Right lung (tissue), 10 donors: ENCODE measurements at places on chromosomes 5 and 9. TPM values are rescaled to one million over a fixed set of nuclear protein-coding genes. Genes with fewer than 3 reads are reported as not detected.

GRCh38 chr9:92704528-92704927, 34.6 kb upstream of the IPPK start:
- no peak for DNase-seq

GRCh38 chr5:93343570-93343969, 237.4 kb downstream of the NR2F1-AS1 start:
- no peak for DNase-seq

- DNase-seq: no peak
Observed at GRCh38 chr5:27845248-27845647, 806.9 kb upstream of the CDH9 start.

BHMT2 gene
- polyA plus RNA-seq: 2.0 TPM

DNA sequence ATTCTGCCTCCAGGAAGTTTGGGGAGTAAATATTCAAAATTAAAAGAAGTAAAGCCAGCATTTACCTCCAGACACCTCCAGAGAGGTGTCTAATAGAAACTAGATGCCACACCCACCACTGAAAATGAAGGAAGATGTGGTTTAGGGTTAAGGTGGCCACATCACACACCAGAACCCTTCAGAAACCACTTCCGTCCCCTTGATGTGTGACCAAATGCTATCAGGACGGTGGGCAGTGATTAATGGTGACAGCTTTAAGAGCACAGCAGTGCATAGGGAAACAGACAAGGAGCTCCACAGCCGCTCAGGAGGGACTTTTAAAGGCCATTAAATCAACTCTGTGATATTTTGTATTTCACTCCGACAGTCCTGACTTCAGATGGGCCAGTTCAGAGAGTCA, 295.2 kb downstream of the BRINP1 start:
- DNase-seq: no peak

DNA sequence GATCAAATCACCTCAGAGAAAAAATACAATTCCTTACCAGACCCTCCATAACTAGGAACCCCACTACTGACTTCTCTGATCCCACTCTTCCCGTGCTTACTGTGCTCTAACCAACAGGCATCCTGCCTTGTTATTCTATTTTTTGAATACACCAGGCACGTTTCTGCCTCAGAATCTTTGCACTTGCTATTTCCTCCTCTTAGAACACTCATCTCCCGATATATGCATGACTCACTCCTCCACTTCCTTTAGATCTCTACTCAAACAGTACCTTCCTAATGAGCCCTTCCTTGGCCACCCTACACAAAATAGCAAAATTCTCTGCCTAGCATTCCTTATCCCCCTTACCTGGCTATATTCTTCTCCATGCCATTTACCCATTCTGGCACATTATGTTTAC, 43.9 kb downstream of the MAPKAP1 start:
- DNase-seq: no peak

CARTPT gene
- polyA plus RNA-seq: not detected

GRCh38 chr5:72013766-72014624, 93.3 kb upstream of the MAP1B start:
- peak; percentile 60 for DNase-seq

SLC6A19 gene
- polyA plus RNA-seq: not detected

- peak; percentile 34 for DNase-seq
Observed at GRCh38 chr9:84331119-84331809, 9.3 kb downstream of the SLC28A3 start.

GRCh38 chr9:3760031-3760430, 234.2 kb upstream of the RFX3 start:
- DNase-seq: no peak

- DNase-seq: no peak
Observed at GRCh38 chr9:86242071-86242470, 17.4 kb downstream of the C9orf153 start.

- no peak for DNase-seq
Observed at GRCh38 chr9:114028646-114029045, 49.5 kb downstream of the AMBP start.

MROH2B gene
- polyA plus RNA-seq: 2.7 TPM

DNA sequence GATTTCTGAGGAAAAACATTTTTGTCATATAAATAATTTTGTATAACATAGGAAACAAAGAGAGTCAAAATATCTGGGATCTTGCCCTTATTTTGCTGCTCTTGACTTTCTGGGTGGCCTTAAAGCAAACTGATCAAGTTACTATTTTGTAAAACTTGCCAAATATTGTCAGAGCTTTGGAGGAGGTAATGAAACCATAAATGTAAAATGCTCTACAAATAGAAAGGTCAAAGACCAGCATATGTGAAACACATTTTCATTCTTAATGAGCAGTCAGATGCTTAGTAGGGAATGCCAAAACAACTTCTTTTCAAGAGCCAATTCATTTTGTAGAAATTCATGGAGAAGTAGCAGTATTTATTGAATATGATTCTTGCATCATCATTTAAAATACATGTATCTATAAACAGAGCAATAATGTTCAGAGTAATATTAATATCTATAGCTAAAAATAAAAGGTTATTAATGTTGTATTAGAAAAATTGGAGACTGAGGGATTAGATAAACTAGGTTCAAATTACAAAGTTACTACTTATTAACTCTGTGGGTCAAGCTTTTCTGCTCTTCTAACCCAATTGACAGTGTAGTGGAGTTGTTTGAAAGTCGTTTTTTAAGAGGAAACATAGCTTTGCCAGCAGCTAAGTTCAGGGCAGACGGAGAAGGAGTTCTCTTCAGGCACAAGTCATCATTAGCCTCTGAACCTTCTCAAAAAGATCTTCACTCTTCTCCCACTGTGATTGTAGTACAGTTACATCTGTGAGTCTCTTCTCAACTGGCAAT, 2053.1 kb downstream of the EFNA5 start:
- peak; percentile 72 for DNase-seq

DNA sequence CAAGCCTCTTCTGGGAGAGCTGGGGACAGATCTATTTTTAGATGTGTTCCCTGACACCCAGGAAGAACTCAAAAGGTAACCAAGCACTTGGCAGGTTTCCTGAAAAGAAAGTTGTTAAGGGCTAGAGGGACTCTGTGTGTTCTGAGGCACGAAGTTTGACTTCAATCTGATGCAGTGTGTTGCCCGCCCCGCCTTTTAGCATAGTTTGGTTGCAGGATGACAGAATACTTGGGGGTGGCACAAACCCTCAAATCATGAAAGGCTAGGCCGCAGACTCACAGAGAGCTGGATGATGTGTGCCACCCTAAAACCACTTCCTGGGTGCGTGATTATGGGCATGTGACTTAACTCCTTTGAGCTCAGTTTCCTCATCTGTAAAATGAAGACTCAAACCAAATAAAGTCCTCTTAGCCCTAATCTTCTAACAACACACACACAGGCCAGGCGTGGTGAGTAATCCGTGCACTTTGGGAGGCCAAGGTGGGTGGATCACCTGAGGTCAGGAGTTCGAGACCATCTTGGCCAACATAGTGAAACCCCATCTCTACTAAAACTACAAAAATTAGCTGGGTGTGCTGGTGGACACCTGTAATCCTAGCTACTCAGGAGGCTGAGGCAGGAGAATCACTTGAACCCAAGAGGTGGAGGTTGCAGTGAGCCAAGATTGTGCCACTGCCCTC, 12.8 kb upstream of the NDFIP1 start:
- DNase-seq: peak; percentile 30

DNA sequence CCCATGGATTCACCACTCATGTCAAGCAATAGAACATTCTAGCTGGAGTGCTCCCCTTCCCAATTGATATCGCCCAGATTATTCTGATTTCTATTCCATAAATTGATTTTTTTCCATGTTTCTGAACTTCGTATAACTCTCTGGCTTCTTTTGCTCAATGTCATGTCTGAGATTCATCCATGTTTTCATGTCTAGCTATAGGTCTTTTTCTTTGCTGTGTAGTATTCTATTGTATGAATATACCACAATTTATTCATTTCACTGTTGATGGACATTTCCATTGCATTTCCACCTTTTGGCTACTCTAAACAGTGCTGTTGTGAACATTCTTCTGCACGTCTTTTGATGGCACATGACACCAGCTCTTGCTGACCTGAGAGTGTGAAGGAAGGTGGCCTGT, 19.6 kb downstream of the PTPA start:
- no peak for DNase-seq

KLF9 gene
- polyA plus RNA-seq: 4.0 TPM

DNA sequence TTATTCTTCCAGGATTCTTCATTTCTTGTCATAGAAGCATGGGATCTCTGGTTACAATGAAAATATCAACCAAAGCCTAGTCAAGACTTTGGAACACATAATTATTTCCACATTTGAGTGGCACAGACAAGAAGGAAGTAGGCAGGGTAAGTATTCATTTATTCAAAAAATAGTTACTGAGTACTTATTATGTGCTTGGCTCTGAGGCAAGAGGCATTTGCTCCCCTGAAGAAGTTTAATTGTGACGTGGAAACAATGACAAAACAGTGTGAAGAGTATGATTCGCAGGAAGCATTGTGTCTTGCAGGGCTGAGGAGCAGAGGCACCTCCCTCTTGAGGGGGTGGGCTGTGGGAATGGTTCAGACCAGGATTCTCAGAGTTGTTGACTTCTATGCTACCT, 45.0 kb upstream of the TNFSF15 start:
- no peak for DNase-seq

GRCh38 chr5:145855763-145856267, 17.0 kb downstream of the GRXCR2 start:
- DNase-seq: no peak

DNA sequence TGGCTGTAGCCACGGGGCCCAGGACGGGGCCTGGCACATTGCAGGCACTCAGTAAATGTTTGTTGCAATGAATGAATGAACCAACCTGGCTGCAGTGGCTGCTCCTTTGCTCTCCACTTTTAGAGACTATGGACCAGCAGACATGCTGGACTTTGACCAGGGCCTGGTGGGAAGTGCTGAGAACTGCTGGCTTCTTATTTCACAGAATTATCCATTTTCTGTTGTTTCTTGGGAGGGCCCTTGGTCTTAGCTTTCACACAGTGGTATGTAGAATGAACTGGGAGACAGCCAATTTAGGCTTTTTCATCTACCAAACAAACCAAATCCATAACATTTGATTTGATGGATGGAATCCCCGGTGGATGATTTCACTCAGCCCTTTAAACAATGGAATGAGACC, 78.0 kb upstream of the LHFPL2 start:
- DNase-seq: no peak

DNA sequence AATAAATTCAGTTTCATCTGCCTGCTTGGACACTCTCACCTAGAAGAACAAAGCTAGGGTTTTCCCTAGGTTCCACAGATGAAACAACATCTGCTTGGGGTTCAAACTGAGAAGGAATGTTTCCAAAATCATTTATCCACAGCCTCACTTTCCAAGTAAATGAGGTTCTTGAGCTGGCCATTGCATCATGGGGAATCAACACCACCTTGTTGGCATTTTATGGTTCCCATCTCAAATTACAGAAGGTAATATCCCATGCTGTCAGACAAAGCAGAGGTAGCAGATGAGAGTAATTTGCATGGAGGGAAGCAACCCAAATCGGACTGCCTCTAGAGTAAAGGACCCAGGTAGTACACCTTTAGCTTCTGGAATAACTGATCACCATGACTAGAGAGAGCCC, 10.5 kb upstream of the NR4A3 start:
- DNase-seq: no peak

DNA sequence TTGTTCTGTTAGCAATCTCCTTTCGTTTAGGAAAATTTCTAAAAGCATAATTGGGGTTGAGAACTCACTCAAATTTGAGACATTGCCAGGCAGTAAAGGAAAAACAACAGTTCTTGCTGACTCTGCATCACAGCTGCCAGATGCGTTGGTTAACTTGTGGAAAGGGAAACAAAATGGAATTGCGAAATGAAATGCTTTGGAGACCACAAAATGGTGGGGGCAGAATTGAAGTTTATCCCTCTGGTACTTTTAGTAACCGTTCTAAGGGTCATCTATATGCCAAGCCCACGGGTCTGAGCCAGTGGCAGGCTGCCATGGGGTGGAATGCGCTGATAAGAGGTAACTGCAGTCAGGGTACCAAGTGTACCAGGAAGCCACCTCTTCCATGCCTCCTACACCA, 28.6 kb upstream of the SELENOP start:
- peak; percentile 87 for DNase-seq

GRCh38 chr5:135234666-135235401, 164.2 kb downstream of the MACROH2A1 start:
- DNase-seq: no peak

DNA sequence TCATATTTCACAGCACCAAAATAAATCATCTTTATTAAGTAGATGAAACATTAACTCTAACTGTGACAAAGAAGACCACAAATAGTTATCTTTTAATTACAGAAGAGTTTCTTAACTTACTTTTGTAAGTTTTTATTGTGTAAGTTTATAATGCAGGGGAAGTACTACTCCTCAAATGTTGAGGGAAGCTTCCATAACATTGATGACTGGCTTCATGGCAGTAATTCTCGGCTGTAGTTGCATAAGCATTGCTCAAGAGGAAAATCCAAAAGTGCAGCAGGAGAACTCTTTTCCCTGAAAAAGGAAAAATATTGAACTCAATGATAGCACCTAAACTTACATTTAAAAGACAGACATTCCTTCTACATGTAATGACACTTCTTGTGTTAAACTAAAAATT, 4.6 kb downstream of the TSLP start:
- DNase-seq: no peak

CDC20B gene
- polyA plus RNA-seq: 6.4 TPM

CTNND2 gene
- polyA plus RNA-seq: 1.7 TPM
